Epithelial cell of esophagus (primary cell): ENCODE measurements at places on chromosomes 3 and 15.

DNA sequence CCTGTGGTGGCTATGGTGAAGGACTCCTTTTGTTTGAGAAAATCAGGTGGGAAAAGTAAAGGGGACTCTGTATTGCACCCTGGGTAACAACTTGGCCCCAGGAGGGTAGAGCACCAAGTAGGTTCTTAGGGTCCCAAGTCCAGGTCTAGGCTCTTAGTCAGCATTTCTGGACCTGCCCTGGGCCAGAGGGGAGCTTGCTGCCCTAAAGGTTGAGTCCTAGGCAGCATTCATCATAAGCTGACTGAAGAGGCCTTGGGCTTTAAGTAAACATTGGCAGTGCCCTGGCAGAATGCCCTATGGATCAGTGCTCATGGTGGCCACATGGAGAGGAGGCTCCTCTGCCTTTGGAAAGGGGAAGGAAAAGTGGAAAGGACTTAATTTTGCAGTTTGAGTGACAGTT is 268.5 kb upstream of the CTNNB1 start:
- DNase-seq, result no peak

DNA sequence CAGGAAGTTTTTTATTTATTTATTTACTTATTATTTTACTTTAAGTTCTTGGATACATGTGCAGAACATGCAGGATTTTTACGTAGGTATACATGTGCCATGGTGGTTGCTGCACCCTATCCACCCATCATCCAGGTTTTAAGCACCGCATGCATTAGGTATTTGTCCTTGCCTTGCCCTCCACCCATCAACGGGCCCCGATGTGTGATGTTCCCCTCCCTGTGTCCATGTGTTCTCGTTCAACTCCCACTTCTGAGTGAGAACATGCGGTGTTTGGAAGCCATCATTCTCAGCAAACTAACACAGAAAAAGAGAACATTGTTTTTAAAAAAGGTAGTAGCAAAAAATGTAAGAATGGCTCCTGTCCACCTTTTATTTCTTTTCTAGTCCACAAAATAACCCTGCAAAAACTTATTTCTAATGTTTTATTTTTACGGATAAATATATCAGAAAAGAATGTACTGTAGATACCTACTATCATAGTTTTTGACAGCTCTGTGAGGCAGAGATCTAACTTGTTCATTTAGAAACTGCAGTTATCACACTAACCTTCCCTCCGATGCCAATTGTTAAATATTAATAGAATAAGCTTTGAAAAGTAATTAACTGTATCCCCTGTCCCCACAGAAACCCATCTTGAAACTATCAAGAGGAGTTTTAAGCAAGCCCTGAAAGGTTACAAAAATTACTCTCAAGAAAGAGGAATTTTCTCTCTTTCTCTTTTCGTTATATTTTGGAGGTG is 189.2 kb downstream of the LPP start:
- DNase-seq, result no peak

- peak; percentile 58 for DNase-seq
Observed at GRCh38 chr3:88137836-88138235, 11.9 kb upstream of the C3orf38 start.

GRCh38 chr3:71726146-71726545 is 944 bp upstream of the EIF4E3 start:
- no peak for DNase-seq

GRCh38 chr3:22606938-22607337 is 596.2 kb upstream of the UBE2E2 start:
- DNase-seq, result peak; percentile 82
